Right atrium auricular region (tissue), 2 donors: ENCODE measurements at places on chromosomes 7 and 10.

- DNase-seq: no peak
Measured at GRCh38 chr7:9200626-9201025, 767.2 kb downstream of the NXPH1 start.

DNA sequence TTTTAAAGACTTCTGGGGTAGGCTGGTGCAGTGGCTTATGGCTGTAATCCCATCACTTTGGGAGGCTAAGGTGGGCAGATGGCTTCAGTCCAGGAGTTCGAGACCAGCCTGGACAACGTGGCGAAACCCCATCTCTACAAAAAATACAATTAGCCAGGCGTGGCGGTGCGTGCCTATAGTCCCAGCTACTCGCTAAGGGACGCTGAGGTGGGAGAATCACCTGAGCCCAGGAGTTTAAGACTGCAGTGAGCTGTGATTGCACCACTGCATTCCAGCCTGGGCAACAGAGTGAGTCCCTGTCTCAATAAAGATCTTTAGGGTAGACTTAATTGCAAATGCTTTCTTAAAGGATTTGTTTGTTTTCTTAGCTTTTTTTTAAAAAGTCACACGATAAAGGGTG is 29.3 kb downstream of the PTPN12 start:
- no peak for DNase-seq

GRCh38 chr7:150998341-150998740 is 7.5 kb downstream of the NOS3 start:
- no peak for DNase-seq

GRCh38 chr10:129294944-129295343 is 172.1 kb upstream of the MGMT start:
- DNase-seq: no peak

DNA sequence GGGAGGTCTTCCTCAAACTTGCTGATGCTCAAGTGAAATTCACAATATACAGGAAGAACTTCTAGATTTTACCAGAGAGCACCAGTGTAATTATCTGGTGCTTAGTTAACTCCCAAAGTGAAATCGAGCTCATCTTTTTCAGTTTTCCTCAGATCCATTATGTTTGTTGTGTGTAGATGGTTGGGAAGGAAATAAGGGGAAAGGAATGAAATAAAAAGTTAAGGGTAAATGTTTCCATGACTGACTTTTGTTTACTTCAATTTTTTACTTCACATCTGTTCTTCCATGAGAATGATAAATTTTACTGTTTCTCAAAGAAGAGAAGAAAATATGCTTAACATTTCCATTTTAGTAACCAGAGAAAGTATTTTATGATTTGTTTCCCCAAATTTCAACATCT is 21.3 kb downstream of the FAM107B start:
- DNase-seq: no peak

- DNase-seq: peak; percentile 67
Measured at GRCh38 chr10:69639291-69640195, 9.5 kb downstream of the FAM241B start.

- DNase-seq: no peak
Measured at GRCh38 chr10:53697038-53697437, 924.5 kb upstream of the MBL2 start.

DNA sequence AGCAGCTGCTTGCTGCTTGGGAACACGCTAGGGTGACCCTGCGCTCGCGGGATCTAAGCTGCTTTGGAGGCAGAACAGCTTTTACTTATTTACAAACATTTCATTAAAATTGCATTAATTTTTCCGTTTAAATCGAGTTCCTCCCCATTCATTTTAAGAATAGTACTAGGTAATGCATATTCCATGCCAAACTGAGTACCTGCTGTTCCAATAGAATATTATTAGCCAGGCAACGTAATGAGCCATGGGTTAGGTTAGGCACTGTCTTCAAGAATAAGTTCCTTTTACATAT is 860 bp downstream of the EXOC6 start:
- no peak for DNase-seq

GRCh38 chr10:102796407-102797176 is 40.6 kb downstream of the CYP17A1 start:
- peak; percentile 96 for DNase-seq

DNA sequence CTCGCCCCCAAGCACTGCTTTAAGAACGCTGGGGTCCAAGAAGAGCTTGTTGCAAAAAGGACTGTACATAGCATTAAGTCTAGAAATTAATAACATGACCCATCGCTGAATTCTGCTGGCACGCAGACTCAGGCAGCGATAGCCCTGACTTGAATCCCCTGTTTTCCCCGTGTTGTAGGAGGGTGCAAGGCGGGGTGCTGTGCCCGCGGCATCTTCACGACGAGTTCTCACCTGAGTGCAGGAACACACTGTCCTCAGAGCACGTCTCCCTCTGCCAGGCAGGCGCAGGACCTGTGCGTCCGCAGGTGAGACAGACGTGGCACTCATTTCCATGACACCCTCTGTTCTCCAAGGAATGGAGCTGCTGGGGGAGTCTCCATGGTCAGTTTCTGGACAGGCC is 243.2 kb downstream of the TCERG1L start:
- no peak for DNase-seq

DNA sequence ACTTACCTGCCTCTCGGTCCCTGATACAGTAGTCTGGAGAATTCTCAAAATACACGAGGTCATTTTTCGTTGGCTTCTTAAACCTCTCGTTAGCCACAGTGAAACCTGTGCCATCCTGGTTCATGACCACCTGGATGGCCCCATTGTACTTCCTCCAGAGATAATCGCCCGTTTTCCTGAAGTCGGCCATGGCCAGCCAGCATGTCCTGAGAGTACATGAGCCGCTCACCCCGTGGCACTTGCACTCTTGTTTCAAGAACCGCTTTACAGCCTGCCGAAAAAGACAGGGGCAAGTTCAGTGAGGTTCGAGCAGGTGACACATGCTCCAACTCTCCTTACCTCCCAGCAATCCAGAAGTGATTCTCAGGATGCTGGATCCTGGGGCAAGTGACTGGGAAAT is 25.3 kb downstream of the WNT2 start:
- no peak for DNase-seq

GRCh38 chr10:98258683-98259454 is 9.1 kb downstream of the LOXL4 start:
- DNase-seq: peak; percentile 44
